HuH-7 (cell line): ENCODE measurements at places on chromosomes 2 and 18.

- DNase-seq: peak; percentile 43
These were observed 138.8 kb downstream of the MCFD2 start for GRCh38 chr2:46776687-46777327.

GRCh38 chr18:49519101-49519971, 32.3 kb upstream of the C18orf32 start:
- DNase-seq: no peak

DNA sequence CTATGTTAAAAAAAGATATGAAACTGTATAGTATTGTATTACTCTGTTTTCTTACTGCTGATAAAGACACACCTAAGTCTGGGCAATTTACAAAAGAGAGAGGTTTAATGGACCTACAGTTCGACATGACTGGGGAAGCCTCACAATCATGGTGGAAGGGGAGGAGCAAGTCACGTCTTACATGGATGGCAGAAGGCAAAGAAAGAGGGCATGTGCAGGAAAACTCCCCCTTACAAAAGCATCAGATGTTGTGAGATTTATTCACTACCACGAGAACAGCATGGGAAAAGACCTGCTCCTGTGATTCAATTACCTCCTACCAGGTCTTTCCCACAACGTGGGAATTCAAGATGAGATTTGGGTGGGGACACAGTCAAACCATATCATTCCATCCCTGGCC, 57.0 kb downstream of the NCOA1 start:
- DNase-seq: no peak

DNA sequence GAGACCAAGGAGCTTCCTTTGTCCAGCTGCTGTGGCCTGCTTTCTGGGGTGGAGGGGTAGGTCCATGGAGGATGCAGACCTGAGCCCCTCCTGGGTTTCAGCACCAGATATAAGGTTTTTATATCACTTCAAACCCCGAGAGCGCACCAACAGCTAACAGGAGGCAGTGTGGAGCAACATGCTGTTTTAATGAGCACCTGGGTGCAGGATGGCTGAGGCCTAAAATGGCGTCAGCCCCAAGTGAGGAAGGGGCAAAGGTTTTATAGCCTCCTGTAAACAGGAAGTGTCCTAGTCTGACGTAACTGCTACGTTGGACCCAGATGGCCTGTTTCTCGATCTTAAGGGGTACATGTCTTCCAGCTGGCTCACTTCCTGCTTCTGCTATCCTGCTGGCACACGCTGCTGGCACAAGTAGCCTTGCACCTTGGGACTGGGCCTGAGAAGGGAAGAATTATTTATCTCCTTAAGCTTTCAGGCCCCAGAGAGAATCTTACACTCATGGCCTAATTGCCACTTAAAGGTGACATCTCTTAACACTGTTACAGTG, 11.4 kb upstream of the REG1B start:
- no peak for DNase-seq

GRCh38 chr2:63786471-63786870, 55.2 kb upstream of the UGP2 start:
- no peak for DNase-seq

DNA sequence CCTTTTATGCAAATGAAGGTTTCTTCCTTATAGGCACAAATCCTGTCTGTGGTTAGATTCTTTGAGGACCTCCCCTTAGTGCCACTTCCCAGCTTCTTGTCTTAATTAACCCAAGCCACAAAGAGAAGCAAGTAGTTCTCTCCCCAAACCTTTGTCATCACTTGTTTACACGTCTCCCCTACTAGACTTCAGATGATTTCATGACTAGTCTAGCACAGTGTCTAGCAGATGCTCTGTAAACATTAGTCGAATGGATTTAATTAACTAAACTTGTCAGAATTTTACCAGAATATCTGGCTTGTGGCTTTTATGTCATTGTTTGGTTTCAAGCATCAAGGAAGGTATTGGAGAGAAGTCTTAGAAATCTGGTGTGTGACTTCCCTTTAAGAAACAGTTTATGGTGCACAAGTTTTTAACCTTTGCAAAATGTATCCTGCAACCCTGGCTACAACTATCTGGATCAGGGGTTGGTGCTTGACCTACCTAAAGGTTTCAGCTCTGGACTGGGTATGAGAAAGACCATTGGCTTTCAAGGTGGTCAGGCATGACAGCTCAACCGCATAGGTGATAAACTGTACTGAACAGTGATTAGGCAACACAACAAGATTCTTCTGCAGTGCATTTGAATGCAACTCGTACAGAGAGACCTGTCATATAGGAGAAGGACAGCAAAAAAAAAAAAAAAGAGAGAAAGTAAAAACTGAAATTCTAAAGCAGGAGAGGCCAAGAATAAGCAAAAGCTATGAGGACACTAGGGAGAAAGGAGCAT, 93.2 kb upstream of the CCDC150 start:
- no peak for DNase-seq
